ENCODE measurements at places on chromosomes 2 and 18. TPM values are rescaled to one million over a fixed set of nuclear protein-coding genes. Genes with fewer than 3 reads are reported as not detected.

DNA sequence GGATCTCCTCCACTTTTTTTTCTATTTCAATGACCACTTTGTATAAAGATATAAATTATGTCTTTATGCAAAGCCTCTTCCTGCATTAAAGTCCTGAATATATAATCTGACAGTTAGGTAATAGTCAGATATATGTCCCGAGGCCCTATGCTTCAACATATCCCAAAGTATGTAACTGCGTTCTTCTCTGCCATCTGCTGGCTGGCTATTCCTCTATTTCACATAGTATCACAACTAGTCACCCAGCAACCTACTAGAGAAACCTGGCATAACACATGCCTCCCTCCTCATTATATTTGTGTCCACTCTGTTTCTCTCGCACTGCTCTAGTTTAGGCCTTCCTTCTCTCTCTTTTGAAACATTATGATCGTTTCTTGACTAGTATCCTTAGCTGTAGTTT lies 640.8 kb downstream of the DPP10 start:
- DNase-seq: no peak

DNA sequence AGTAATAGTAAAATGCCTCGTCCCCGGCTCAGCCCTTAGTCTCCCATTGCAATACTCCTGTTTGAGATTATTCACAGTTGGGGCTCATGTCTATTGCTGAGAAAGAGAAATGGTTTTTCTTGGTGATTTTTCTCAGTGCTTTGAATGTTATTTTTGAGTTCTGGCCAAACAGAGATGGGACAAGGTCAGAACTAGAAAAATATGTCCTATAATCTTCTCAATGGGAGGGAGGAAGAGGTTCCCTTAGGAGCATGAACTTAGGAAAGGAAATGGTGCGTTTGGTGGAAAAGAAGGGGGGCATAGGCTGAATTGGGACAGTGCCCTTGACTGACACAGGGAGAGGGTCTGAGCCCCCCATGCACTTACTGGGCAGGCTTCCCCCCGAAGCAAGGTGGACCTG lies 133.8 kb downstream of the AGAP1 start:
- no peak for DNase-seq

GRCh38 chr2:191315365-191315752 lies 70.2 kb downstream of the MYO1B start:
- no peak for DNase-seq

- DNase-seq: no peak
These were observed 414.6 kb downstream of the TMEM182 start for GRCh38 chr2:103176294-103176915.

DNA sequence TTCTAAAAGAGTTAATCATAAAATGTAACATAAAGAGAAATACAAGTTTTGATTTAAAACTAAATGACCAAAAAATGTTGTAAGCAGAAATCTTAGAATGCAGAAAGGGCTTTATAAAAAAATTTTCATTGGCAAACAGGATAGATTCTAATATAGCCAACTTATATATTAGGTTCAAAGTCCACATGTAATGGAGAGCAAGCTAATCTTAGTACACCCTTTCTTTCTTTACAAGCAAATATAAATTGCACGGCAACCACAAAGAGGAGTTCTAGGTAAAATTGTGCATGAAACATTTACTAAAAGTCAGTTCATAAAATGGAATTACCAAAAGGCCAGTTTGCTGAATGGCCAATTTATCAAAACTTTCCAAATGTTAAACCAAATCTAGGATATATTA lies 130.6 kb downstream of the NOL4 start:
- DNase-seq: no peak

- DNase-seq: peak; percentile 54
These were observed 101.7 kb downstream of the AGAP1 start for GRCh38 chr2:235595422-235596010.

DNA sequence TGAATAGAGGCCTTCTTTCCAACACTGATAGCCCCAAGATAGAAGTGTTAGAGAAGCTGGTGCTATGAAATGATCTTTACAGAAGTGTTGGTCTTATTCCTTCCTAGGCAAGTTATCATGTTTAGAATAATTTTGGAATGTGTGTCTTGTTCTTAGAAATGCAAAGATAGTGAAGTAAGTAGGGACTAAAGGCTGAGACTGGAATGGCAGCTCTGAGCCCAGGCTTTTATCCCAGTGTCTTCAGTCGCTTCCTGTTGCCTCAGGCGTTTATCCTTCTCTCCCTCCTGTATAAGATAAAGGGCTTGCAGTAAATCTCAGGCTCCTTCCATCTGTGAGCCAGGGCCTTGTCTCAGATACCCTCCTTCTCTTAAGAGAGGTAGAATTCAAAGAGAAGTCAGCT lies 218.1 kb downstream of the TPGS2 start:
- DNase-seq: no peak

DNA sequence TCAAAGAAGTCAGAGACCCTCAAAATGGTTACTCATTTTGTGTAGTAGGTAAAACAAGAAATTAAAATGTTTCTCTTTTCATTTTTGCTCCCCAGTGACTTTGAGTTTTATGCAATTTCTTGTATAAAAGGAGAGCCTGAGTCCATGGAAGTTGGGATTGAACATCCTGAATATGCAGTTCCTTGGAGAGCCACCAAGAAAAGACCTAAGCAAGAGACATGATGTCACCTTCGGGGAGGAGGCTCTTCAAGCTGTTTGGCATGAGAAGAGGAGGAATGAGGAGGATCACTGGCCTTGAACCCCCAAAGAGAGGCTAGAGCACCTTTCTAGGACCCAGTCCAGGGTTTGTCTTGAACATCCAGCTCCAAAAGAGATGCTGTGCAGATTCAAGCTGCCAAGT lies 83.5 kb upstream of the STPG4 start:
- DNase-seq: no peak

GRCh38 chr2:69994166-69994565 lies 32.7 kb upstream of the ASPRV1 start:
- no peak for DNase-seq

DNA sequence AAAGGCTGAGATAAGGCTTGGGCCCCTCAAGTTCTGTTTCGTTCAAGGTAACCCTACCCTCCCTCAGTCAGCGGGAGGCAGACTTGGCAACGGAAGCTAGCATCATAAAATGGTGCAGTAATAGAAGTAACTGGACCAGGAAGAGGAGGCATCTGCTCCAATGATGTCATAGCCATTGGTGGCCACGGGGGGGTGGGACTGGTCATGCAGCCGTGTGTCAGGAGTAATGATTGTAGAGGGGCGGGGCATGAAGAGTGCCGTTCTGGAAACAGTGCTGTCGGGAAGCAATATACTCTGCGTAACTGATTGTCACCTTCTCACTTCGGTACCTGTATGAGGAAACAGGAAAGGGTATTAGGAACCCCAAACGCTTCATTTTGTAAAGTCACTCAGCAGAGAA lies 6.9 kb upstream of the POLR2D start:
- DNase-seq: no peak

GRCh38 chr2:225428360-225428759 lies 28.9 kb downstream of the NYAP2 start:
- DNase-seq: no peak

DNA sequence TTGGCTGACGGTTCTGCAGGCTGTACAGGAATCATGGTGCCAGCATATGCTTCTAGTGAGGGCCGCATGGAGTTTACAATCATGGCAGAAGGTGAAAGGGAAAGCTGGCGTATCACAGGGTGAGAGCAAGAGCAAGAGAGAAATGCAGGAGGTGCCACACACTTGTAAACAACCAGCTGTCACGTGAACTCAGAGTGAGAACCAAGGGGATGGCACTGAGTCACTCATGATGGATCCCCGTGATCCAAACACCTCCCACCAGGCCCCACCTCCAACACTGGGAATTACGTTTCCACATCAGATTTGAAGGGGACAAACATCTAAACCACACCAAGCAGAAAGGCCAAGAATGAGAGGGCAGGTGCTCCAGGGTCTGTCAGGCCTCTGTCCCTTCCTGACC lies 185.0 kb upstream of the PID1 start:
- DNase-seq: no peak

GRCh38 chr2:236176417-236176816 lies 8.2 kb upstream of the GBX2 start:
- no peak for DNase-seq

Gene CTAGE1
- polyA plus RNA-seq: not detected

Gene ANKRD30B
- 0.24 TPM for polyA plus RNA-seq

Gene AP1S3
- 17.8 TPM for polyA plus RNA-seq

Gene POTEI
- not detected for polyA plus RNA-seq

Gene NBAS
- polyA plus RNA-seq: 64.1 TPM
